RPMI7951 (cell line): ENCODE measurements at places on chromosomes 12 and 14. TPM values are rescaled to one million over a fixed set of nuclear protein-coding genes. Genes with fewer than 3 reads are reported as not detected.

Gene PMCH
- not detected in 2 replicates for total RNA-seq

Gene CEBPE
- not detected in 2 replicates for total RNA-seq

Gene SYNDIG1L
- not detected in 2 replicates for total RNA-seq

Gene ENDOU
- total RNA-seq: 0.24 TPM in 1 of 2 replicates, not detected in the other

Gene TCP11L2
- total RNA-seq: 3.4 and 5.5 TPM in 2 replicates

GRCh38 chr12:66662729-66663128 lies 16.1 kb downstream of the GRIP1 start:
- DNase-seq: peak; percentile 33

DNA sequence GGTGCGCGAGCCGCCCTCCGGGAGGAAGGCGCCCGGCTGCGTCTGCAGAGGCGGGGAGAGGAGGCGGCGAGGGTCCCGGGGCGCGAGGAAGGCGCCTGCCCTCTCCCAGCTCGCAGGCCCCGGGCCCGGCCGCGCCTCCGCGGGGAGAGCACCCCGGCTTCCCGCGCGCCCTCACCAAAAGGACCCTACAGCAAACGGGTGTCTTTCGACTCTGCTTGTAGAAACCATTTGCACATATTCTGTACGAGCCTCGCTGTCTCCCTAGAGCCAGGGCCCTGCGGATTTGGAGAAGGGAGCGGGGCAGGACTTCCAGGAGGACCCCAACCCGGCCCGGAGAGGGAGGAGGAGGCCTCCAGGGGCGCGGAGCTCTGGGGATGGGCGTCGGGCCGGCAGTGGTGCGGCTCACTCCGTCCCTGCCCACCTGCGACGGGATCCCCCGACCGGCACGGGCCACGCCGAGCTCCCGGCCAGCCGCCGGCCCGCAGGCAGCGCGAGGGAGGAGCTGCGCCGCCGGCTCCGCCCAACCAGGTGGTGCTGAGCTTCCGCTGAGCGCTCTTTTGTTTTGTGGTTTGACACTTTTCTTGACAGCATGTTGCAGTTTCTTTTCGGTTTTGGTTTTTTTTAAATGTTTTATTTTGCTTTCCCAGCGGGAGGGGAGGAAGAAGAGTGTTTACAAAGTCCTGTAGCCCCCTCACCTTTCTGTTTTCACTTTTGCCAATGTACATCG lies 103.3 kb upstream of the FKBP4 start:
- no peak for DNase-seq

DNA sequence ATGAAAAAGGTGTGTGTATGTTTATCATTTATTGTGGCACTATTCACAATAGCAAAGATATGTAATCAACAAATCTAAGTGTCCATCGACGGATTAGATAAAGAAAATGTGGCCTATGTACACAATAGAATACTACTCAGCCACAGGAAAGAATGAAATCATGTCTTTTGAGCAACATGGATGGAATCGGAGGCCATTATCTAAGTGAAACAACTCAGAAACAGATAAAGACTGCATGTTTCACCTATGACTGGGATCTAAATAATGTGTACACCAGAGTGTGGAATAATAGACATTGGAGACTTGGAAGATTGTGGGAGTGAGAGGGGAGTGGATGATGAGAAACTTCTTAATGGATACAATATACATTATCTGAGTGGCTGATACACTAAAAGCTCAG lies 44.0 kb downstream of the CCER1 start:
- DNase-seq: no peak

- no peak for DNase-seq
These were observed 65.2 kb downstream of the NINJ2 start for GRCh38 chr12:597926-598568.

GRCh38 chr12:88035907-88036289 lies 6.7 kb upstream of the C12orf50 start:
- DNase-seq: no peak

GRCh38 chr14:77053046-77053841 lies 24.7 kb upstream of the IRF2BPL start:
- DNase-seq: peak; percentile 59

DNA sequence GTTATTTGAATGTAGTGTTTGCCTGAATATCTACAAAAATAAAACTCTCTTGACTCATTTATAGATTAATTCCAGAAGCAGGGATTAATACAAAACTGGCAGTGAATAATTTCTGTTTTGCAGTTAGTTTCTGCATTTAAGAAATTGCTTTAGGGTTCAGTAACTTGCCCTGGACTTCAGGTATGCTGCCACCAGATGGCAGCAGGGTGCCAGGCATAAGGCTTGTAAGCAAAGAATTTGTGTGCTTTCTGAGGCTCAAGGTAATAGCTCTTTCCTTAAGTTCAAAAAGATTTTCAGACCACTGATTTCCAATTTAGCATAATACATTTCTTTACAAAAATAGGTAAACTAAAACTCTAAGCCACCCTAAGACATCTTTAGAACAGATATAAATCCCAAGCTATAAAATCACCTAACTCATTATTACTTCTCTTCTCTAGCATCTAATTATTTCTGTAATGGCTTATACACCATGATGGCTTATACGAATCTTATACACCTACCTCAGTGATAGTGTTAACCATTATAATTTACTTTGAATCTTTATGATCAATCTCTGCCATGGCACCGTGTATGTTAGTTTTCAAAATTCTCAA lies 398.3 kb downstream of the APAF1 start:
- peak; percentile 33 for DNase-seq

DNA sequence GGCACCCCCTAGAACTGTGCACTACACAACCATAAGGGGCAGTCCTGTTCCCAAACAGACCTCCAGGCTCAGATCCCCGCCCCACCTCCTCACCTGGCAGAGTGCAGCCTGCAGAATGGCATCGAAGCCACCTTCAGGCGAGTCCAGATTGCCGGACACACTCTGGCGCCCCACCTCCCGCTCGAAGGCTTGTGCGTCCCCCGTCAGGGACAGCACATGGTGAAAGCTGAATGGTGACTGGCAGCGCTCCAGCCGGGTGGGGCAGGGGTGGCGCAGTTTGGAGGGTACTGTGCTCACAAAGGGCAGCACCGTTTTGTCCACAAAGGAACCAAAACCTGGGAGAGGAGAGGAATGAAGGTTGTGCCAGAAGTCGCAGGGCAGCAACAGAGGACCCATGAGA lies 10.6 kb downstream of the ITGB7 start:
- DNase-seq: no peak

DNA sequence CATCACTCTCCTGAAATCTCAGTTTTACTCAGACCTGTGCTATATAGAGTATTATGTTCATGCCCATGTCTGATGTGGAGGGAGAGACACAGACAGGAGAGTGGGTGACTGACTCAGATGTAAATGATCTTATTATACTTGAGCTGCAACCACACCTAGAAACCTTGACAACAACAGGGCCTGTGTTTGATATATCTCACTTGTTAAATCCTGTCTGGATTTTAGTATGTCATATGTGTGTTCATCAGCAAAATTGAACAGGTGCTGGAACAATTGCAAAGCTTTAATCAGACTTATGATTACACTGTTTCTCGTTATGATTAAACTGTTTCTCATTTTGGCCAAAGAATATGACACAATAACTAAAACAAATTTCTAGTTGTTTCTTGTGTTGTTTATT lies 37.7 kb downstream of the DIP2B start:
- peak; percentile 29 for DNase-seq

- peak; percentile 52 for DNase-seq
These were observed 48.8 kb upstream of the KRR1 start for GRCh38 chr12:75560167-75560566.

GRCh38 chr12:55072083-55072482 lies 52.3 kb downstream of the NEUROD4 start:
- DNase-seq: peak; percentile 23

GRCh38 chr12:77433799-77434198 lies 368.4 kb upstream of the E2F7 start:
- DNase-seq: no peak

GRCh38 chr14:50578433-50578832 lies 18.5 kb downstream of the ATL1 start:
- DNase-seq: no peak

- DNase-seq: no peak
These were observed 269.9 kb upstream of the PLEKHG7 start for GRCh38 chr12:92432724-92433441.

DNA sequence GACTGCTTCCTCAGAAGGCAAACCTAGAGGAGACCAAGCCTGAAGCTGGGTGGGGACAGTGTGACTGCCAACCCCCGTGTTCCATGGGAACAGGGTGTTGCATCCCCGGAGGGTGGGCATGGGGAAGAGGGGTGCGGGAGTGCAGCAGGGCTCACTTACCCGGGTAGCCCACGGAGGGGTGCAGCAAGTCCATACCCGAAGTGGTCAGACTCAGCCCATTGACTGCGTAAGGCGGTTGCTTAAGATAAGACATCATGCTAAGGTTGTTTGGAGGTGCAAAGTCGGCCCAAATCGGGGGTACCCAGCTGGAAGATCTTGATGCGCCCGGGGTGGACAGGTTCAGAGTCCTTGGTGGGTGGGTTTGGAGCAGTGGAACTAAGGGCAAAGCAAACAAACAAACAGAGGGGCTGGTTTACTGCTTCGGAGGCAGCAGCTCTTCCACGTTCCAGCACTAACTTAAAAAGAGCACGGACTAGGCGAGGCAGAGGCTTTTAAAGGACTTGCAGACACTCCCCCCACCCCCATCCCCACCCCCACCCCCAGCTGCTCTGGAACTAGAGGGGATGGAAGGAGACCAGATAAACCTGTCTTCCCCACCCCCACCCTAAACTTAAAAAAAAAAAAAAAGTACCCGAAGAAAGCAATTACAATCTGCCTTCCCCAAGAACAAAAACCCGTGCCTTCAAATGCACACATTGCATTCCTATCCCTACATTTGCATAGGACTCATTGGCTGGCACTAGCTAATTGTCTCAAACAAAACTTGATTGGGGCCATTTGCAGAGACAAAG lies 4.9 kb downstream of the OTX2 start:
- DNase-seq: no peak

DNA sequence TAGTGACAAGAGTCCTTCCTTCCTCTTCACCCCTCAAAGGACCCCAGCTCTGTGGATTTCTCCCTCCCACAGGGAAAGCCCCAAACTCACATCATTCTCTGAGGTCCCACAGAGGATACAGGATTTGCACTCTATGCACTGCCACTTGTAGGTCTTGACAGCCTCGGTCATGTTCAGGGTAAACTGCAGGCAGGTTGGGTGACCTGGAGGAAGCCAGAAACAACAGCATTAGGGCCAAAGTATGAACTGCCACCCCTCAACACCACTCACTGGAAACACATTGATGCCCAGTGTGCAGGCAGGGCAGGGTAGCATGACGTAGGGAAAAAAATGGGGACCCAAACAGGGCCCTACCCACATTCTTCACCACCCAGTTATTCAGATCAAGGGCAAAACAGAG lies 264.4 kb downstream of the DPF3 start:
- DNase-seq: no peak

DNA sequence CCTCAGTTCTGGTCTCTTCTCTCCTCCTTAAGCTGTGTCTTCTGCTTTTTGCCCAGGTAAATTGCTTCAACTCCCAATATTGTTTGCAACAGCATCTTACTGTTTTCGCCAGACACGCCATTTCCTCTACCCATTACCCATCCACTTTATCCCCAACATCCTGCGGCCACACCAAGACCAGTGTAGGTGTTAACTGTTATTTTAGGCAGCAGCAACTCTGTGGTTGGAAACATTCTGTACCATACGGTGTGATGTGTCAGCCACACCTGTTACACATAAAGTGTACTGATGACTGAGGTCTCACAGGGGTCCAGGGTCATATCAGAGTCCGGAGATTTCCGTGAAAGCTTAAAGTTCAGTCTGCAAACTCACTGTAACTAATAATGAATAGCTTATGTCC lies 21.8 kb upstream of the KLRD1 start:
- no peak for DNase-seq

DNA sequence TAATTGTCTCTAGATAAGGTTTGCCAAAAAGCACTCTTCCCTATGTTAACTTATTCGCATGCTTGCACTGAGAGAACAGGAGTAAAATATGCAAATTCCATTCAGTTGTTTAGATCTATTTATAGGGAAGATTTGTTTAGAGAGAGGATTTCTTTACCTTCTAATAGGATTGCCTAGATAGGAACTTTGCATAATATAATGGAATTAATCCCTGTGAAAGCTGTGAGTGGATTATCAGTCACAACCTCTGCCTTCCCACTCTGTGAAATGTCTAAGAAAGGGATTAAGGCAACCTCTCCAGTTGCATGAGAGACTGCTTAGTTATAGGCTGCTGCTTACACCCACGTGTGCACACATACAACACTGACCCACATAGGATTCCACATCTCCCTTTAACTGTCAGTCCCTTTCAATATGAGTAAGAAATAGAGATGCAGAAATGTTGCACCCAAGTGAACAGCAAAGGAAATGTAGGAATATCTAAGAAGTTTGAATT lies 83.2 kb downstream of the ALG10B start:
- DNase-seq: no peak

DNA sequence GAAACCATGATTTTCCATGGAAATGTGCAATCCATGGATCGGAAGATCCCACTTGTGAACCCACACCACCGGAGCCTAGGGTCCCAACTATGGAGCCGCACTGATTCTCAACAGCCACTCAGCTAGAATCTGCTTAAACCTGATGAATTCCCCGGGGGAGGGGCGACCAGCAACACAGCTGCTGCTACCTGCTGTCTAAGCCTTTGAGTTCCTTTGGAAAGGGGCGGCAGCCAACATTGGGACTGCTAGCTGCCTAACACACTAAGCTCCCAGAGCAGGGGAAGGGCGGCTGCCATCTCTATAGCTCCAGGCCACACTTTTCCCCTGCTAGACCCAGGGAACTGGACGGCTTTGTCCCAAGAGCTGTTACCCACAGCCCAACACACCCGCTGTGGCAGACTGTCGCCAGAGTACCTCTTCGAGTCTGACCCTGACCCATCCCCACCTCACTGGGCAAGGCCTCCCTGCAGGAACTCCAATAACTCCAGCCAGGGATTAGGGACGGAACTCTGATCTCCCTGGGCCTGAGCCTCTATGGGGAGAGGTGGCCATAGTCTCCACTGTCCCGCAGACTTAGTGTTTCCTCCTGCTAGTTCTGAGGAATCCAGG lies 205.8 kb upstream of the SLC16A7 start:
- DNase-seq: no peak

- DNase-seq: no peak
These were observed 388.1 kb downstream of the CCDC91 start for GRCh38 chr12:28578361-28578760.

DNA sequence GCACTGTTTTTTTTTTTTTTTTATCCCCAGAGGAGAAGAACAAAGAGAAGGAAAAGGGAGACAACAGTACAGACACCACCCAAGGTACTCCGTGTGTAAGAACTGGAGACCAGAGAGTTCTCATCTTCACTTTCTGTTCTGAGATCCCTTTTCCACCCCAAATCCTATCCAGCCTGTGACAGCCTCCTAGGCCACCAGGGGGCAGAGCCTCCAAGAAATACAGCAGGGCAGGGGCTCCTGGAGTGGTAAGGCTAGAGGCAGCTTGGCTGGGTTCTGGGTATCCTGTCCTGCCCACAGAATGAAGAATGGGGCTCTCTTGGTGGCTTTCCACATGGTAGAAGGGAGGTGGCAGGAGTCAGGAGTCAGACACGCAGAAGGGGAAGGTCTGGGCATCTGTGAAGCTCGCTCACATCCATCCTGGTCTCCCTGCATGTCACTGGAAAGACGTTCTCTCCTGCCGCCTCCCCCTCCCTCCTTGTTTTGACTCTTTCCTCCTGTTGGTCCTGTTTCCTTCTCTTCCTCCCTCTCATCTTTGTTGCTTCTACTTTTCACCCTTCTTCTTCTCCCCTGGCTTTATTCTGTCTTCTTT lies 12.0 kb downstream of the CLSTN3 start:
- DNase-seq: peak; percentile 47

- no peak for DNase-seq
These were observed 69.0 kb downstream of the SSPN start for GRCh38 chr12:26264215-26264838.

GRCh38 chr12:52037248-52037861 lies 13.9 kb upstream of the NR4A1 start:
- DNase-seq: no peak

- no peak for DNase-seq
These were observed 28.5 kb downstream of the RGS6 start for GRCh38 chr14:71960494-71961353.
